ENCODE measurements at places on chromosomes 16 and 17. TPM values are rescaled to one million over a fixed set of nuclear protein-coding genes. Genes with fewer than 3 reads are reported as not detected.

GRCh38 chr17:50882851-50883250 lies 16.7 kb upstream of the TOB1 start:
- no peak for DNase-seq

Gene SLC47A2
- not detected for total RNA-seq

DNA sequence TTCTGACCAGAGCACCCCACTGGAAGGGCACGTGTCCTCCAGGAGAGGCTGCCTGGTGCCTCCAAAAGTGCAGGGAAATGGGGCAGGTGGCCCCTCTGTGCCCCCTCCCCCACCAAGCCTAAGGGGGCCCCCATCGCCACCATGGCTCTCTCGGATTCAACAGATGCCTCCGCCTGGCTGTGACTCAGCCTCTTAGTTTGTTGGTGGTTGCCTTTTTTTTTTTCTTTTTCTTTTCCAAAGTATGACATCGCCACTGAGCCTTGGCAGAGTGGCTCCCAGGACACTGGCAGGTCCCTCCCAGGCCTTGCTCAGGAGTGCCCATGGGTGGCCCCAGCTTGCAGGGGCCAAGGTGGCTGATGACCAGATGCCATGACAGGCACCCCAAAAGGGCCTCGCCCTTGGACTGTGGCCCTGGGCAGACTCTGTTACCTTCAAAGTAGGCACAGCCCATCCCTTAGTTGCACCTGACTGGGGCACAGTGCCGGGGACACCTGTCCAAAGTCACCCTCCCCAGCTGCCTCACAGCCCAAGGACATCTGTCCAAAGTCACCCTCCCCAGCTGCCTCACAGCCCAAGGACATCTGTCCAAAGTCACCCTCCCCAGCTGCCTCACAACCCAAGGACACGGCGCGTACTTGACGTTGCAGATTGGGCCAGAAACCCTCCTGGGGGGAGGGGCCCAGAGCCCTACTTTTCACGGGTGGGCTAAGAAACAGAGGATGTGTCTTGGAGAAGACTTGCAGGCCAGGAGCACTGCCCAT lies 29.6 kb downstream of the NPTX1 start:
- DNase-seq, result no peak

DNA sequence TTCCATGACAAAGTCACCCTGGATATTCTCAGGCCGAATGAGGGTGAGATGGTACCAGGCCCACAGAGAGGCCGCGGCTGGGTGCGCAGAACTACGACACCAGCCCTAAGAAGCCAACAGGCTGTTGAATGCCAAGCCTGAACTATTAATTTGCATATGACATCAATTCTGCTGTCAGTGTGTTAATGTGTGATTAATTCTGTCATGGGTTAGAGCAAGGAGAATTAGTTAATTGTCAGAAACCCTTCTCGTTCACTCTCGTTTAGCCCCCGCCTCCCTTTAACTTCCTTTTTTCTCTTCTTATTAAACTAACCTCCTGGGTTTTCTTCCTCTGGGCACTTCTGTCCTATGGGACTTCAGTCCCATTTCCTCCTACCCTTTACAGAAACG lies 123.4 kb downstream of the ZFHX3 start:
- no peak for DNase-seq

- DNase-seq, result no peak
Observed at GRCh38 chr16:16805809-16806208, 426.9 kb downstream of the NPIPA7 start.

DNA sequence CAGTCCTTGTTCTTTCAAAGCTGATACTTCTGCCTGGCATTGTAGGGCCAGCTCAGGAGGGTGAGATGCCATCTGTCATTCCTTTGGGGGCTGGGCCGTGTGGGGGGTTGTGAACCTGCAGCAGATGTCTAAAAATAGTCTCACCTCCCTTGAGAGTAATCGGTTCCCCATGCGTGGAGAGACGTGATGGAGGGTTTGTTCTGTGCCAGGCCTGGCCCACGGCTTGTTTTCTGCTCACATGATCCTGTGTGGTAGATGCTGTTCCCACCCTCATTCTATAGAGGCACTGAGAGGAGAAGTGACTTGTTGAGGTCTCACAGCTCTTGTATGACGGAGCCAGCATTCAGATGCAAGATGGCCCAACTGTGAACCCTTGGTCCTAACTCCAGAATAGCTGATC lies 4.6 kb downstream of the IRF8 start:
- DNase-seq, result no peak

- DNase-seq, result no peak
Observed at GRCh38 chr17:7881276-7882054, 7.1 kb upstream of the CHD3 start.

Gene TEKT3
- total RNA-seq, result 2.6 TPM

Gene PABPN1L
- not detected for total RNA-seq

DNA sequence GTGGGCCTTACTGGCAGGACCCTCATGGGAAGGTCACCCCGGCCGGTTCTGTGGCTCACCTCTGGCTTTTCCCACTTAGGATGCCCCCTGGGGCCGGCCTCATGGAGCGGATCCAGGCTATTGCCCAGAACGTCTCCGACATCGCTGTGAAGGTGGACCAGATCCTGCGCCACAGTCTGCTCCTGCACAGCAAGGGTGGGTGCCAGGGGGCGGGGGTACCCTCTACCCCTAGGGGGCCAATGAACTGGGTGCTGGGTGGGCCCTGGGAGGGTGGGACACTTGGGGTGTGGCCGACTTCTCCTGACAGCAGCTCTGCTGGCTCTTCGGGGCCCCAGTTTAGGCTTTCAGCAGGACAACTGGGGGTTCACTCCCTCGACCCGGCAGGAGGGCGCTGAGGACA lies 34.3 kb downstream of the MGAT5B start:
- no peak for DNase-seq

DNA sequence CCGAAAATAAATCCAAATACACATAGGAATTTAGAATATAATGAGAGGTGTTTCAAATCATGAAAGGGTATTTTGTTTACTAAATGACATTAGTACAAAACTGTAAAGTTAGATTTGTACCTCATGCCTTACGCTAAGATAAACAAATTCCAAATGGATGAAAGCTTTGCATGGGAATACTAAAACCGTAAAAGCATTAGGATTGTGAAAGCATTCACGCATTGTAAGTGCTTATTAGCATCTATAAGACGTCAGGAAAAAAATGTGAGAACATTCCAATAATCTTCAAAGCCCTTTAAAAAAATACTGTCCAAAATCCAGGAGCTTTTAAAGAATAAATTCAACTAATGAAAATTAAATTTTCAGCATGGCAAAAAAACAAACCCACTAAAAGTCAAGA lies 24.8 kb upstream of the ALOX15 start:
- no peak for DNase-seq

DNA sequence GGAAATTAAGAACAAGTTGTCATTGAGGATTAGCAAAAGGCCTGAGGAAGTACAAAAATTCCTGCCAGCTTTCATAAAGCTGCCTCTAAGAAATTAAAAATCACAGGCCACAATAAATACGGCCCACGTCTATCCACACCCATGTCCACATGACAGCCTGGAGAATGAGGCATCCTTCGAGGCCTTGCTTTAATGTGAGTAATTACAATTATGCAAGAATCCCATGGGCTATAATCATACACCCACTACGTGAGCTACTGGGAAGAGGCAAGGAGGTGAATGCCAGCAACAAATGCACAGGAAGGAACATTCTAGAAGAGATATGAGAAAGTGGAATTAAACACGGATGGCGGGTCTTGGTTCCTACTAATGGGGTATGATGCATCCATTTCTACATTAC lies 65.4 kb upstream of the ZFHX3 start:
- DNase-seq, result no peak

DNA sequence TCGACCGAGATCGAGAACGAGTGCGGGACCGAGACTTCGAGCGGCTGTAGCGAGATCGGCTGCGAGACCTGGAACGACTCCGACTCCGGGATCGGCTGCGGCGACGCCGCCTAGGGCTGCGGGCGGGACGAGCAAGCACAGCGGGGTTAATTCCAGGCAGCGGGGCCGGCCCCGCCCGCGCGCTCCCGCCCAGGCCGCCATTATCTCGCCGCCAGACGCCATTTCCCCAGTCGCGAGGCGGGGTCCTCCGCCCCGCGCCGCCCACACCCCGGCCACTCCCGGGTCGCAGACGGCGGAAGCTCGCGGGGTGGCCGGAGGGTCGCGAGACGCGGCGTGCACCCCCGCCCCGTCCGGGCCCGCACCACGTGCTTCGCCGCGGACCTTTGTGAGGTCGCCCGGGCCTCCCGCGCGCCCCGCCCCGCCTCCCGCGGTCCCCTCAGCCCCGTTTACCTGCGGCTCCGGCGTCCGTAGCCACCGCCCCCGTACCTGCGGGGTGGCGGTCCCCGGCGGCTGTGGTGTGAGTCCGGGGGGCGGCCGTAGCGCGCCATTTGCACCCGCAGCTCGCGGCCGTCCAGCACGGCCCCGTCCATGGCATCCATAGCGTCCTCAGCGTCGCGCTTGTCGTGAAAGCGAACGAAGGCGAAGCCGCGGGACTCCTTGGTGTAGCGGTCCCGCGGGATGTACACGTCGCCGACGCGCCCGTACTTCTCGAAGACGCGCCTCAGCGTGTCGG lies 616 bp downstream of the SRSF2 start:
- peak; percentile 66 for DNase-seq

- no peak for DNase-seq
Observed at GRCh38 chr17:41520821-41521521, 2.3 kb upstream of the KRT15 start.

Gene ANKFY1
- total RNA-seq, result 17.6 TPM

Gene TP53TG3
- not detected for total RNA-seq

DNA sequence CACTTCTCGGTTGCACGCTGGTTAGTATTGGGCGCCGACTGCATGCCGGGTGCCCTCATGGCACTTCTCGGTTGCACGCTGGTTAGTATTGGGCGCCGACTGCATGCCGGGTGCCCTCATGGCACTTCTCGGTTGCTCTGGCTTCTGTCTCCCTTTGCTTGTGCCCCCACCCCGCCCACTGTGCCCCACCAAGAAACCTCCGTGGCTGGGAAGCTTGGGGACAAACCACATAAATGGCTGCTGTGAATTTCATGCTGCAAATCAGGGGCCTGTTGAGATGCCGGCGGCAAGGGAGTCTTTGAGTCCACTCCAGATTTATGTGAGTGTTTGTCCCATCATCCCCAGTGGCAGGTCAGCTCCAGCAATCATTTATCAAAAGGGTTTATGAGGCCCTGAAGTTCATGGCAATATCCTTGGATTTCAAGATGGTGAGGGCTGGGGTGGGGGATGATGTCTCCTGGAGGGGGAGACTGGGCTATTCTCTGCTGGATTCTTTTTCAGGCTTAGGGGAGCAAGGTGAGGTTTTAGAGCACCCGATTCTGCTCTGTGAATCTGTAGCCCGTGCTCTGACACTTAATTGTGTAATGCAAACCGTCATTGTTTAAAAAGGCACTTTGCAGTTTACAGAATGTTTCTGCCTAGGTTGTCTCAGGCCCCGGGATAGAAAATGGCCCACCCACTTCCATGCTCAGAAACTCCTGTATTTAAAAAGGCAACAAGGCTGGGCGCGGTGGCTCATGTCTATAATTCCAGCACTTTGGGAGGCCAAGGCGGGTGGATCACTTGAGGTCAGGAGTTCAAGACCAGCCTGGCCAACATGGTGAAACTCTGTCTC lies 51.2 kb upstream of the CIBAR2 start:
- no peak for DNase-seq

GRCh38 chr17:74126179-74126900 lies 77.1 kb upstream of the RPL38 start:
- no peak for DNase-seq

DNA sequence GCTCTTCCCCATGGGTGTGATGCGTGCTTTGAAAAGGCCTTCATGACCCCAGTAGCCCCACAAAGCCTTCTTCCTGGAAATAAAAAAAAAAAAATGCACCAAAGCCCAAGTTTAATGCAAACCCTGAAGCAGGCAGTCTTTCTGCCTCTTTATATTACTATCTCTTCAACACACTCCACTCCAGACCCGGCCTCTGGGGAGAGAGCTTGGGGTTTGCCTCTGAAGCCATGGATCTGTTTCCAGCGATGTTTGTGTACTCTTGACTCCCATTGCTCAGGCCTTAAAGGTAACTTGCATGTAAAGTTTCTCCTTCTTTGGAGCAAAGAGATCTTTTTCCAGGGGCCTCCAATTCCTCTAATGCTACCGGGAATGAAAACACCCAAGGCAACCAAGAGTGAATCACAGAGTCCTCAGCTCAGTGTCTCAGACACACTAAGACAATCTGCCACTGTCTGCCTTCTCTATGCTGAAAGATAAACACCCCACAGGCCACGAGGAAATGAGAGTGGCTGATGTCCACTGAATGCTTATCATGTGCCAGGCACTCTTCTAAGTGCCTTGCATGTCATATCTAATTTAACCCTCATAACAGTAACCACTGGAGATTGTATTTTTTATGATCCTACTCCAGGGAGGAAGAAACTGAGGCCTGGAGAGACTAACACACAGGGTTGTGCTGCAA lies 56.4 kb upstream of the AKTIP start:
- DNase-seq, result no peak

DNA sequence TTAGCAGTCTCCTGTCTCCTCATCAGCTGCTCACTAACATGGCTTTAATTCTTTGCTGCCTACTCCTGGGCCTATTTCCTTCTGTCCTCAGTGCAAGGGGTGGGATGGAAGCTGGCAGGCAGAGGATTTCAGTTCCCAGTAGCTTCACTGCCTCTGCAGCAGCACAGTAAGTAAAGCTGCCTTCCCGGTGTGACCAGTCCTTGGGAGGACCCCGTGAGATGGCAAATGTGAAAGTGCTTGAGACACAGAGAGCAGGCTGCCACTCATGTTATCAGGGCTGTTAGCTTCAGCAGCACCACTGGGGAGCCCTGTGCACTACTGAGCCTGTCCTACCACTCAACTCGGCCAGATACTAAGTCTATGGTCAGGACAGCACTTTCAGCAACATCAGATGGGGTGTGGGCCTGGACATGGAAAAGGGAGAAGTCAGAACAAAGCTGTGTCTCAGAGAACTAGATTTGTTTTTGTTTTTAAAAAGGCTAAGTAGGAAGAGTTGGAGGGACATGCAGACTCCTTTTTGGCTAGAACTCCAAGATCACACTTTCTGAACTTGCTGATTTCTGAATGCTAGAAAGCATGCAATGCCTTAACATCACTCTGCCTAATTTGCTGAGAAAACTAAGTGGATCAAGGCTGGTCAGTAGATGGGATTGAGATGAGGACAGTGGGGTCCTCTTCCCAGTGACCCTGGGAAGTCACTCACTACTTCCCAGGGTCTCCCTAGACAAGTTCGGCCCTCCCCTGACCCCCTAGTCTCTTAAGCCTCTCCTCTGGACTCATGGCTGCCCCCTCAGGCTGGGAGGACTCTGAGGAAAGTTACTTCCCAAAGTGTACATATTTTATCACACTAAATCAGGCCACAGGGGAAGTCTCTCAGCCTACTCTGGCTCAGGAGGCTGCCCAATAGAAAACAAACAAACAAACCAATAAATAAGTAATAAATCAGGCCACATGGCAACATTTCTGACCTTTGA lies 1.1 kb downstream of the ACSF2 start:
- DNase-seq, result peak; percentile 19

Gene SLC52A1
- total RNA-seq, result 0.55 TPM

Gene CHD9
- 46.9 TPM for total RNA-seq

DNA sequence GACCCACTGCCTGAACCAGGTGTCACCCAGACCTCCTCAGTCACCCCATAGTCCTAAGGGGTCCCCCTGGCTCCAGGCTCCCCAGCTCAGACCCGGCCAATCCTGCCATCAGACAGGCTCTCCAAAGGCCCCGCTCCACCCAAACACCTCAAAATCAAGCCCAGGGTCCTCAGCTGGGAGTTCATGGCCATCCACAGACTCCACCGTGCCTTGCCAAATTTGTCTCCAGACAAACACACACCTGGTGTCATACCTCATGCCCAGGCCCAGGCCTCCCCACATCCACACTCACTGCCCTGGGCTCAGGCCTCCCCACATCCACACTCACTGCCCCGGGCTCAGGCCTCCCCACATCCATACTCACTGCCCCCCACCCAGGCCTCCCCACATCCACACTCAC lies 12.5 kb downstream of the RPH3AL start:
- DNase-seq, result no peak
